ENCODE measurements at places on chromosomes 7 and 10.

DNA sequence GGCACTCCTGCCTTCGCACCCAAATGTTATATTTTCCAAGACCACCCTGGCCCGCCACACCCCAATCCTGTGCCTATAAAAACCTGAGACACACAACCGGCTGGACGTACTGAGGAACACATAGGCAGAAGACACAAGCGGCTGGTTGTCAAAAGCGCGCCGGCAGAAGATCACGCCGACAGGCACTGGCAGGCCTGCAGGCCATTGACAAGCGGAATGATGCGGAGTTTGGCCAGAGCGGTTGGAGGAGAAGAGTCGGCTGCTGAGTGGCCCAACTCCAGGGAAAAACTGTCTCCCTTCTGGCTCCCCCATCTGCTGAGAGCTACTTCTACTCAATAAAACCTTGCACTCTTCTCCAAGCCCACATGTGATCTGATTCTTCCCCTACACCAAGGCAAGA is 39.7 kb upstream of the SAMD8 start:
- no peak for DNase-seq

GRCh38 chr7:115634633-115635032 is 395.9 kb downstream of the TFEC start:
- no peak for DNase-seq

DNA sequence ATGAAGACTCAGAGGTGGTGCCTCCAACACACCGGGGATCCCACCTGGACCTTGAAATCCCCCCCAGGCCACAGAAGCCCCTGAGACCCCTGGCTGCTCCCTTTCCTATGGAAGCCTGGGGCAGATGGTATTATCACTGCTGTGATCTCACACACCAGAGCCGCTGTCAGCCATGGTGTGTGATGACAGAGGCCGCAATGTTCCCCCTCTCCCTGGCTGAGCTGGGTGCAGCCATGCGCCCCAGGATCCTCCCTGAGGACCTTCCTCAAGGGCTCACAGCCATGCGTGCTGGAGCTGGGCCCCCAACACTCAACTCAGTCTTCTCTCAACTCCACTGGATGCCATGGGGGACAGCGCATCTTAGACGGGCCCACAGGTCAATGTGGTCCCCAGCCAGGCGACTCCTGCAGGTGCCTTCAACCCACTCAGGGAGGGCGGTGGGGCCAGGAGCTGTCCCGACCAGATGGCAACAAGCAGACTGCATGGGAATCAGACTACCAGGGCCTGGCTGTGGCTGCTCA is 44.9 kb downstream of the VIPR2 start:
- DNase-seq, result no peak

DNA sequence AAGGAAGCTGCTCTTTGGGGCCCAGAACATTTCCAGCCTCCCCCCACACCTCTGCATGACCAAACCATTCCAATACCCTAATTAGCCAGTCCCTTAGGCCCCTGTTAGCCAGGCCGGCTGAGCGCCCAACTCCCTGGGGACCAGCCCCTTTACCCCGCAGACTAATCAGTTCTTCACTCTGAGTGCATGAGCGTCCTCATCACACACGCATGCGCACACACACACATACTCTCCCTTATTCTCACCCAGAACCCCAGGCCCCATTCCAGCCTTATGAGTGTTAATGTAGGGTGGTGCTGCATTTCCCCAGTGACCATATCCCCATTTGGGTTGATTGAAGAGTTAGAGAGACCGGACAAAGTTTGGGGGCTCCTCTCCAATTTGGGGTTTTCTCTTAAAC is 77.0 kb upstream of the SLF2 start:
- DNase-seq, result no peak

DNA sequence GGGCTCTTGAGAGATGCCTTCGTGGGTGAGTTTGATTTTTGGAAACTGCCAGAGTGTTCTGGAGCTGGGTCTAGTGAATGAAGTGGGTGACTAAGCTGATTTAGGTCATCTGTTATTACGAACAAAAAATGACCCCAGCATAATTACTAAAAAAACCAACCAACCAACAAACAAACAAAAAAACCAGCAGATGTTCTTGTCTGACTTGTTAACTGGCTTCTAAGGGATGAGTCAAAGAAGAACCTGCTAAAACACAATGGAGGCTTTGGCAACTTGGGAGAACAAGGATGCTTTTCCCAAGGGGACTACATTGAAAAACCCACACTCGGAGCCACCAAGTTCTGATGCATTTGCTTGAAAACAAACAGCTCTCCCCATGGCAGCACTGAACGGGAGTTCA is 11.5 kb downstream of the TACR2 start:
- no peak for DNase-seq

GRCh38 chr10:12703126-12703525 is 298.4 kb downstream of the CCDC3 start:
- no peak for DNase-seq

DNA sequence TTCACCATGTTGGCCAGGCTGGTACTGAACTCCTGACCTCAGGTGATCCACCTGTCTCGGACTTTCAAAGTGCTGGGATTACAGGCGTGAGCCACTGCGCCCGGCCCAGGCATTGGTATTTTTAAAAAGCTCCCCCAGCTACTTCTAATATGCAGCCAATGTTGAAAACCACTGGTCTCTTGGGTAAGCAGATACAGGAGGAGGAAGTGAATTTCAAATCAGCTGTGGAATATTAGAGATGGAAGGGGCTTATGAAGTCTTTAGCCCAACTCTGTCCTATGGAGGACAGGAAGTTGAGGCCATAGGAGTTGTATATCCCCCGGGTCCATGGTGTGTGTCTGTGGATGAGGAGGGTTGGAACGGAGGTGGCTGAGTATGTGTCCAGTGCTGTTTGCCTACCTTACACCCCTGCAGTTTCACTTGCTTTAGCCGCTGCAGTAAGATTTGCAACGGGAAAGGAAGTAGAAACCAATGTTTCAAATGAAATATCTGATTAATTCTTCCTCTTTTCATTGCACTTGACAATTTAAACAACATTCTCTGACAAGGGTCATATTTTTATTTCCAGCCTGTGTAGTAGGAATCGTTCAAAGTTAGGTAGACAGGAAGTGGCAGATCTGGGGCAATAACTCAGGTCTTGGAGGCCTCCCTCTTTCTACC is 3.4 kb downstream of the PDE6C start:
- DNase-seq, result no peak

- no peak for DNase-seq
Observed at GRCh38 chr10:70763567-70763966, 21.6 kb downstream of the TBATA start.

- DNase-seq, result no peak
Observed at GRCh38 chr10:88840881-88841280, 10.8 kb downstream of the ANKRD22 start.

- no peak for DNase-seq
Observed at GRCh38 chr10:129956286-129956670, 7.8 kb downstream of the EBF3 start.

DNA sequence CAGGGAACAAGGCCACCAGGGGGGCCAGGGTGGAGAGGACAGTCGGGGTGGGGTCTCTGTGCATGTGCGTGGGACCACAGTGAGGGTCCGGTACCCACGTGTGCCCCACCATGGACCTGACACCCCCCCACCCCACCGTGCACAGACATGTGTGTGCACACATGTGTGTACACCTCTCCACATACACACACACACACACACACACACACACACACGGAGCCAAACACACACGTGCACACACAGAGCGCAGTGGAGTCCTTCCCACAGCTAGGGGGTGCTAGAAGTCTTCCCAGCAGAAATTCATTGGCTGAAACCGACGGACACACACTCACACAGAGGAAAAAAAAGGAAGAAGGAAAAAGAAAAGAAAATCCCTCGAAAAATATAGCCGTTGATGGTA is 42.8 kb upstream of the GNA12 start:
- peak; percentile 53 for DNase-seq

DNA sequence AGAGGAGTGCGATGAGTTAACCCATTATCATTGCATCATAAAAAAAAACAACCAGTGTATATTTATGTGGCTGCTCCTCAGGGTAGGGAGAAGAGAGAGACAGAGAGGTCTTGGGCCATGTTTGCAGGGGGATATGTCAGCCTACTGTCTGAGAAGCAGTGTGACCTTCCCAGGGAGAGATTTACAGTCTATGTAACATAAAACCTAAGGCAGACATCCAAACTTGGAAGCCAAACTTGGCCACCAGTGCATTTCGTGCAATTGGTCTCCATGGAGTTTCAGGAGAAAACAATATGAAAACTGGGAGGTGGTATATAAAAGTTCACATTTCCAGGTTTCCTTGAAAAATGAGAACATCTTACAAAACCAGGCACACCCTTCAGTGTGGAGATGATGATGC is 85.9 kb upstream of the CXCL12 start:
- DNase-seq, result no peak

DNA sequence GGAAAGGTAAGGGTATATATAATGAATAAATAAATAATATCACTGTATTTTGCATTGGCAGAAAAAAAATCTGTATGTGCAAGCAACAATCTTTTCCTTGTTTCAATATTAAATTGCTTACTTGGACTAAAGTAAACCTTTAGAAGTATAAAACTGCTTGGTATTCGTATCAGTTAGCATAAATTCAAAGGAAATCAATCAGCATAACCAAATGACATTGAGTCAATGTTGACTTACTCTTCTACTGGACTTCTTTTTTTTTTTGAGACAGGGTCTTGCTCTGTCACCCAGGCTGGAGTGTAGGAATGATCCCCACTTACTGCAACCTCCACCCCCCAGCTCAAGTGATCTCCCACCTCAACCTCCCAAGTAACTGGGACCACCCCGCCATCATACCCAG is 42.3 kb upstream of the KMT2C start:
- DNase-seq, result no peak

DNA sequence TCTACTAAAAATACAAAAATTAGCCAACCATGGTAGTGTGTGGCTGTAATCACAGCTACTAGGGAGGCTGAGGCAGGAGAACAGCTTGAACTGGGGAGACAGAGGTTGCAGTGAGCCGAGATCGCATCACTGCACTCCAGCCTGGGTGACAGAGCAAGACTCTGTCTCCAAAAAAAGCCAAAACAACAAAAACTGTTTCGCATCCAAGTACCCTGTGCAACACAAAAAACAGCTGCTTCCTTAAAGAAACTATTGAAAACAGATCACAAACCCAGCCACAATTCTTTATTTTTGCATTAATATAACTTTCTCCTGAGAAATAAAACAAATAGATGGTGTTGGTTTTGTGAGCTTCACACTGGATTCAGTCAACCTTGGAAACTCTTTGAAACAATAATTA is 112.1 kb upstream of the AFAP1L2 start:
- no peak for DNase-seq

- DNase-seq, result no peak
Observed at GRCh38 chr10:5563991-5564536, 39.3 kb downstream of the CALML3 start.

DNA sequence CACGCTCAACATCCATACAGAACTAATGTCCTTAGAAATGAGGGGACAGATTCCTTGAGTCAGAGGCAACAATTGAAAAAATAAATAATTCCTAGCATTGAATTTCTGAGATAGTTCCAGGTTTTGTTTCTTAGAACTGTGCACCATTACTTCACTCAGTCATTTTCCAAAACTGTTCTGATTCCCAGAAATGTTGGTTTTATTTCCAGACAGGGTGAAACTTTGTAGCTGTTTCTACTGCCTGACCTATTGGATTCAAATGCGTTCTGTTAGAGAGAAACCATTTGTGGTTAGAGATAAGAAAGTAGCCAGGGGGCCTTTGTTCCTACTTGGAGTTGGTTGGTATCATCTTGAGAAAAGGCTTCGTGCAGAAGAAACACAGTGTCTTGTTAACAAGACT is 8.1 kb upstream of the DEPP1 start:
- DNase-seq, result no peak
